CD4-positive, alpha-beta T cell treated with Interleukin-4 for 1 hour (primary cell): ENCODE measurements at places on chromosomes 12 and 14.
A peak's percentile ranks its signal among the peaks of the same experiment; 100 is the strongest.

- peak; percentile 48 for DNase-seq
These were observed 4.3 kb upstream of the NIN start for GRCh38 chr14:50835280-50835679.

- no peak for DNase-seq
These were observed 178.3 kb downstream of the EMP1 start for GRCh38 chr12:13374793-13375192.

GRCh38 chr14:73591690-73592449 is at the start of gene ACOT4:
ACOT4 (plus strand) TSS chr14:73591873; CDS start chr14:73591960, 87 bp downstream.
- DNase-seq = peak; percentile 60

- DNase-seq = peak; percentile 86
These were observed 154.9 kb upstream of the ATP2B1 start for GRCh38 chr12:89863493-89863938.

- DNase-seq = peak; percentile 62
These were observed 15.9 kb downstream of the KRT85 start for GRCh38 chr12:52351196-52352059.

- DNase-seq = no peak
These were observed 7.4 kb upstream of the MYH7 start for GRCh38 chr14:23442721-23443356.

DNA sequence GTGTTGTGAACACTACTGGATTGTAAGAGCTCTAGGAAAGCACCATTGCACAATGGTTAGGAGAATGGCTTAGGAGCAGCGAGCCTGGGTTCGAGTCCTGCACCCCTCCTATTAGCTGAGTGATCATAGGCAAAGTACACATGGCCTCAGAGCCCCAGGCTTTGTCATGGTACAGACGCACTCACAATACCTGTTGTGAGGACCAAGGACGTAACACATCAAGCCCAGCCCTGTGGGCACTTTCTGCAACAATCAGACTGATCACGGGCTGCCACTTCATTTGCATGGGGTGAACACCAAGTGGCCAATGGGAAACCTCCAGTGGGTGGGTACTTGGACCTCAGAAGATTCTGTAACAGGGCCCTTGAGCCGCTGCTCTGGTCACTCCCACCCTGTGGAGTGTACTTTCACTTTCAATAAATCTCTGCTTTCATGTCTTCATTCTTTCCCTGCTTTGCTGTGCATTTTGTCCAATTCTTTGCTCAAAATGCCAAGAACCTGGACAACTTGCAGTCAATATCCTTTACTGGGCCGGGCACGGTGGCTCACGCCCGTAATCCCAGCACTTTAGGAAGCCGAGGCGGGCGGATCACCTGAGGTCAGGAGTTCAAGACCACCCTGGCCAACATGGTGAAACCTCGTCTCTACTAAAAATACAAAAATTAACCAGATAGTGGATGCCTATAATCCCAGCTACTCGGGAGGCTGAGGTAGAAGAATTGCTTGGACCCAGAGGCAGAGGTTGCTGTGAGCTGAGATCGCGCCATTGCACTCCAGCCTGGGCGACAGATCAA is 28.2 kb downstream of the GLRX5 start:
- DNase-seq = no peak

DNA sequence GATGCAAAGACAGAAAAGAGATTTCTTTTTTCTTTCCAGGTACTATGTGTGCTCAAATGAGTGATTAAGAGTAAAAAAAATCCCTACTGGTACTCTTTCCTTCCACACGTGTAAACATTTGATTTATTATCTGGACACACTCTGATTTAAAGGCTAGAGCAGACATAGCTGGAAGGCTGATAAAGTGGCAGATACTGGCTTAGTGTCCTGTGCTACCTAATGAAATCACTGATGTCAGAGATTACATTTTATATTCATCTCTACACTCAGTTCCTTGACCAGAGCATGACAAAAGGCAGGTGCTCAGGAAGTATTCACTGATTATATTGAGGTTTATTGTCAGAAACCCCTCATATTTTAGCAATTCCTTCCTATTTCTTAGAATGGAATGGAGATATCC is 136.6 kb upstream of the SLC38A2 start:
- DNase-seq = no peak

GRCh38 chr14:74582910-74583581 is 29.0 kb downstream of the LTBP2 start:
- DNase-seq = no peak
